Pancreas (tissue), 10 donors: ENCODE measurements at places on chromosomes 2 and 18. TPM values are rescaled to one million over a fixed set of nuclear protein-coding genes. Genes with fewer than 3 reads are reported as not detected.

PTPRN gene
- polyA plus RNA-seq, result 58.3 TPM

GRCh38 chr18:32455361-32455760 lies 15.3 kb downstream of the GAREM1 start:
- no peak overlapping the region for H3K4me3 ChIP-seq
- no peaks in the 10 kb centered on the region for H3K36me3 ChIP-seq
- H3K27ac ChIP-seq, result no peak overlapping the region
- no peaks in the 10 kb centered on the region for H3K27me3 ChIP-seq

GRCh38 chr2:149894226-149894625 lies 306.7 kb upstream of the MMADHC start:
- H3K36me3 ChIP-seq, result no peaks in the 10 kb centered on the region
- H3K4me3 ChIP-seq, result no peak overlapping the region
- H3K27ac ChIP-seq, result no peak overlapping the region
- no peaks in the 10 kb centered on the region for H3K27me3 ChIP-seq
- no peaks in the 10 kb centered on the region for H3K4me1 ChIP-seq

GRCh38 chr2:186617148-186617547 lies 27.3 kb downstream of the ITGAV start:
- H3K27ac ChIP-seq, result no peak overlapping the region
- no peaks in the 10 kb centered on the region for H3K36me3 ChIP-seq
- no peak overlapping the region for H3K4me3 ChIP-seq
- no peak for DNase-seq
- H3K4me1 ChIP-seq, result peaks cover 17% of the 10 kb centered on the region
- H3K27me3 ChIP-seq, result no peaks in the 10 kb centered on the region

DNA sequence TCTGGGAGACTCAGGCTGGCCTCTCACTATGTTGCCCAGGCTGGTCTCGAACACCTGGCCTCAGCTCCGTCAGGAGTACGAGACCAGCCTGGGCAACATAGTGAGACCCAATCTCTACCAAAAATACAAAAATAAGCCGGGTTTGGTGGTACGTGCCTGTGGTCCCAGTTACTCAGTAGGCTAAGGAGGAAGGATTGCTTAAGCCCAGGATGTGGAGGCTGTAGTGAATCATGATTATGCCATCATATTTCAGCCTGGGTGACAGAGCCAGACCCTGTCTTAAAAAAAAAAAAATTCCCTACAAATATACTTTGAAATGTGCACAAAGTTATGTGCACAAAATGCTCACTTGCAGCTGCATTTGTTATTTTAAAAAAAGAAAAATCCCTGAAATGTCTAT lies 26.3 kb upstream of the AGAP1 start:
- no peaks in the 10 kb centered on the region for H3K27me3 ChIP-seq
- DNase-seq, result no peak
- H3K4me1 ChIP-seq, result peaks cover 11% of the 10 kb centered on the region
- H3K27ac ChIP-seq, result no peak overlapping the region

APLF gene
- polyA plus RNA-seq, result 0.85 TPM

DNA sequence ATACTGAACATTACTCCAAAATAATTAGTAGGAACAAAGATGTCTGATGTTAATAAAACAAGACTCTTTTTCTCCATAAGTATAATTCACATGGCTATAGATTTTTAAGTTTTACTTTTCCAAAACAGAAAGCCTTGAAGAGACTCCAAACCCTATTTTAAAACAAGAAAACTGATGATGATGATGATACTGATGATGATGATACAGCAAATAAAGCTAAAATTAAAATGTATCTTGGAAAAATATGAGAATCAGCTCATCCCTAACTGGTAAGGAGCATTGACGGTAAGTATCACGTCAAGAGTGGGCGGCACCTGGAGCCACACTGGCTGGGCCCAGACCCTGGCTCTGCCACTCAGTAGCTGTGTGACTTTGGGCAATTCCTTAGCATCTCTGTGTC lies 39.6 kb downstream of the ID2 start:
- H3K4me1 ChIP-seq, result no peaks in the 10 kb centered on the region
- no peak overlapping the region for H3K4me3 ChIP-seq
- DNase-seq, result no peak
- no peaks in the 10 kb centered on the region for H3K27me3 ChIP-seq
- H3K36me3 ChIP-seq, result no peaks in the 10 kb centered on the region

GRCh38 chr2:189302274-189302948 lies 122.8 kb upstream of the COL5A2 start:
- peaks cover 3% of the 10 kb centered on the region for H3K4me1 ChIP-seq
- H3K4me3 ChIP-seq, result no peak overlapping the region
- H3K27ac ChIP-seq, result no peak overlapping the region
- no peaks in the 10 kb centered on the region for H3K27me3 ChIP-seq
- DNase-seq, result no peak

- no peak for DNase-seq
- no peak overlapping the region for H3K4me3 ChIP-seq
- no peaks in the 10 kb centered on the region for H3K27me3 ChIP-seq
Observed at GRCh38 chr2:106851087-106851874, 34.7 kb downstream of the ST6GAL2 start.

CDCA7 gene
- 0.19 TPM for polyA plus RNA-seq

TTN gene
- 9.2 TPM for polyA plus RNA-seq

DNA sequence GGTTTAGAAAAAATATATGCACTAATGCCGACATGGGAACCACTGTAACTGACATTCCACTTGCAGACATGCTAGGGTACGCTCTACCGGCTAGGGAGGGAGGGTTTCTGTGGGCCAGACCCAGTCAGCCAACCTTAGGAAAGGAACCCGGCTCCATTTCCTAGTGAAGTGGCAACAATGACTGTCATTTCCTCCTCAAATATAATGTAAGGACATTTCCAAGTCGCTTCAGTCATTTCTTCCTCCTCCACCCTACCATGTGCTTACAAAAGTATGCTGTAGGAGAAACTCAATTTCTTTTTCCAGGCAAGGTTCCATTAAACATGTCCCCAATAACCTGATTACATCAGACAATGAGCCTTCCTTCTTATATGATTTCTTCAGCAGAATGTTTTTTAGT lies 64.3 kb upstream of the PSMD14 start:
- H3K27ac ChIP-seq, result peak overlapping the region; percentile 74
- H3K27me3 ChIP-seq, result no peaks in the 10 kb centered on the region
- no peaks in the 10 kb centered on the region for H3K4me1 ChIP-seq
- no peak for DNase-seq
- H3K36me3 ChIP-seq, result no peaks in the 10 kb centered on the region

DNA sequence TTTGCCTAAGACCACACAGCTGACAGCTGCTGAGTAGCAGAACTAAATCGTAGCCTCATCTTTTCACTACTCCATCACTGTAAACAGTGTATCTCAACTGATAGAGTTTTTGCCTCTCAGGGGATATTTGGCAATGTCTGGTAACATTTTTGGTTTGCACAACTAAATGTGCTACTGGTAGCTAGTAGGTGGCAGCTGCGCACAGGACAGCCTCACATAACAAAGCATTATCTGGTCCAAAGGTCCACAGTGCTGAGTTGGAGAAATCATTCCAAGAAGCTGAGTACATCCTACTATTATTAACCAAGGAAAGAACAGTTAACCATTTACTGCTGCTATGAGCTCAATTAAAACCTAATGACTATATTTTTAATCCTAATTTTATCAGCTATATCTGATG lies 6.1 kb upstream of the CCDC102B start:
- no peaks in the 10 kb centered on the region for H3K4me1 ChIP-seq
- no peak for DNase-seq
- H3K27ac ChIP-seq, result no peak overlapping the region
- H3K4me3 ChIP-seq, result no peak overlapping the region
- no peaks in the 10 kb centered on the region for H3K27me3 ChIP-seq

DNA sequence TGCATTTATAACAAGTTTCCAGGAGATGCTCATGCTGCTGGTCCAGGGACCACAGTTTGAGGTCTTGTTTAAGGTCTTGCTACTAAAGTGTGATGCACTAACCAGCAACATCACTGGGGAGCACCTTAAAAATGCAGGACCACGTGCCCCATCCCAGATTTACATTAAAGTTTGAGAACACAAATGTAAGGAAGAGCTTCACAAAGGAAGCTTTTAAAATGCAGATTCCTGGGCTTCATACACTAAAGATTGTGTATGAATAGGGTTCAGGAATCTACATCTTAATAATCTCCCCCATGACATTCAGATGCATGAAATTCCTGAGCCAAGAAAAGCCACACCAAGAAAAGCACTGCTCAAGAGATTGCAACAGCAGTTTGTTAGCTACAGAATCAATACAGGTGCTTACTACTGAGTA lies 235.3 kb upstream of the TANK start:
- H3K36me3 ChIP-seq, result no peaks in the 10 kb centered on the region
- H3K4me3 ChIP-seq, result no peak overlapping the region
- H3K27me3 ChIP-seq, result no peaks in the 10 kb centered on the region

TUBA3E gene
- polyA plus RNA-seq, result not detected

HNMT gene
- 32.7 TPM for polyA plus RNA-seq

GRCh38 chr2:234794866-234795265 lies 157.0 kb upstream of the SH3BP4 start:
- no peak overlapping the region for H3K4me3 ChIP-seq
- no peaks in the 10 kb centered on the region for H3K36me3 ChIP-seq
- H3K4me1 ChIP-seq, result no peaks in the 10 kb centered on the region
- DNase-seq, result no peak

GRCh38 chr2:163655667-163656066 lies 80.1 kb downstream of the FIGN start:
- no peak for DNase-seq
- H3K4me3 ChIP-seq, result no peak overlapping the region
- no peaks in the 10 kb centered on the region for H3K36me3 ChIP-seq
- H3K4me1 ChIP-seq, result no peaks in the 10 kb centered on the region
- H3K27ac ChIP-seq, result no peak overlapping the region
- H3K27me3 ChIP-seq, result no peaks in the 10 kb centered on the region

- no peaks in the 10 kb centered on the region for H3K27me3 ChIP-seq
- no peak overlapping the region for H3K27ac ChIP-seq
- no peak for DNase-seq
- no peaks in the 10 kb centered on the region for H3K36me3 ChIP-seq
- H3K4me1 ChIP-seq, result no peaks in the 10 kb centered on the region
- no peak overlapping the region for H3K4me3 ChIP-seq
Observed at GRCh38 chr2:237281836-237282306, 132.1 kb downstream of the COL6A3 start.

ACMSD gene
- 0.61 TPM for polyA plus RNA-seq

DNA sequence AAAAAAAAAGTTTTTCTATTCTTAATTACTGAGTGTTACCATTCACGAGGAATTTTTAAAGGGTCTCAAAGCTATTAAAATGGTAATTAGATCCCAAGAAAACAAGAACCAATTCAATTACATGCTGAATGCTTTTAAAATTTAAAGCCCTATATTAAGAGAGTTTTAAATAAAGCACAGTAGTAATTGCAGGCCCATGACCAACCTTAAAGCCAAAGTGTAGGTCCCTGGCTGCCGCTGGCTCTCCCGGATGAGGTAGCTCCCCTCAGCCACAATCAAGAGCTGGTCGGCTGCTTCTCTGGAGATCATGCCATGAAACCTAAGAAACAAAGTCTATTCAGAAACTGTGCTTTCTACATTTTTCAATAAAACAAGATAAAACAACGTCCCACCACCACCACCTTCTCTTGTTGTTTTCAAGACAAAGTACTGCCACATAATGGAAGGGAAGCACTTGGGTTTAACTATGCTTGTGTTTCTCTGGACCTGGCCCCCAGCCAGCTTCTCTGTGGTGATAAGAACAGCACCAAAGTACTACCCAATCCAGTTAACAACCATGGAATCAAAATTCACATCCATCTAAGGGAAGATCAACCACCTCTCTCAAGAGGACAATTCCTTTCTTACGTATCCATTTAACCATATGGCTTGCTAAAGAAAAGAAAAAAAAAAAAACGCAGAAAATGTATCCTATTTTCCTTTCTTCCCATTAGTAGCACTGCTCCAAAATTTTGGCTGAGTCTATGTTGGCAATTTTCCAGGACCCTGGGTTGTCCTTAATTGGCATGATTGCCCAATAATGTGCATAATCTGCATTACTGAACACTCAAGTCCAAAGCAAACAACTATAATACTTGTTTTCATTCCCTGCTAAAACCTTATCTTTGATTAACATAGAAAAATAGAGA lies 90.1 kb downstream of the CHN1 start:
- no peaks in the 10 kb centered on the region for H3K4me1 ChIP-seq
- no peaks in the 10 kb centered on the region for H3K27me3 ChIP-seq
- DNase-seq, result no peak
- H3K27ac ChIP-seq, result no peak overlapping the region

- H3K27ac ChIP-seq, result no peak overlapping the region
- no peaks in the 10 kb centered on the region for H3K36me3 ChIP-seq
- H3K4me3 ChIP-seq, result no peak overlapping the region
- H3K4me1 ChIP-seq, result no peaks in the 10 kb centered on the region
- no peak for DNase-seq
Observed at GRCh38 chr2:190722061-190722759, 73.3 kb downstream of the NAB1 start.

DNA sequence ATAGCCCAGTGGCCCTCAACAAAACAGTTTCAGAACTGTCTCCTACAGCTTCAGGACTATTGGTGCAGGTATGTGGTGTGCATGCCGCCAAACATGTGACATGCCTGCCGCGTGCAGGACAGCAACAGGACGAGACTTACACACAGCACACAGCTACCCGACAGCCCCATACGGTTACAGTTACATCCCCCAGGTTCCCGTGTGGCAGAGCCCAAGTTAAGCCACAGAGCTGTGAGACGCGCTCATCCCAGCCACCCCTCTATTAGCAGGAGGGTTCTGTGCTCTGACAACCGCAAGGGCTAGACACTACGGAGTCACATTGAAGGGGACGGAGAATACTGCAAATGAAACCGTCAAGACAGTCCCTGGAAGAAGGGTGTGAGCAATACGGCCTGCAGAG lies 16.4 kb upstream of the TUBB6 start:
- peaks cover 7% of the 10 kb centered on the region for H3K4me1 ChIP-seq
- H3K27ac ChIP-seq, result no peak overlapping the region
- no peaks in the 10 kb centered on the region for H3K36me3 ChIP-seq

EFHD1 gene
- polyA plus RNA-seq, result 4.8 TPM

FEV gene
- 32.6 TPM for polyA plus RNA-seq

DNA sequence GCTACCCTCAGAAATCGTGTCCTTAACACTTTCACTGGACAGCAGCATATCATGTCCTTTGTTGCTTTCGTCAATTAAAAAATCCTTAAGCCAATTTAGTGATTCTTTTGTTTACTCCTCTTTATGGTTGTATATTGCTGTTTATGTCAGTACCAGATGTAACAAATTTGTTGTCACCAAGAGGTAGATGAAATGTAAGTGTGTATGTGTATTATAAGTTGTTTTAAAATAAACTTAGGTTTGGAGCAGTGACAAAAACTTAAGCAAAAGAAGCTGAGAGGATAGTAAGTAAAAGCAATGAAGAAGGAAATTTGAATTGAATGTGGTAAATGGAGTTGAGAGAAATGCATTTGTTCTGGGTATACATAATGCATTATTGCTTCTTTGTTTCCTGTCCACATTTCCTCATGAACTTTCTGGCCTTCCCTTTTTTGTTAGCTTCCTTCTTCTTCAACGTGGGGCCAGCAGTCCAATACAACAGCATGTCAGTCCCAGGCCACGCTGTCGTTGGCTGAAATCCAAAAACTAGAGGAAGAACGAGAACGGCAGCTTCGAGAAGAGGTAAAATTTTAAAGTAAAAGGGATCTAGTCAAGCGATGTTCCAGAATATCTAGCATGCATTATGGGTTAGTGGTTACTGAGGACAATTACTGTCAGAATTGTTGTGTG lies 30.5 kb upstream of the SNORC start:
- H3K36me3 ChIP-seq, result no peaks in the 10 kb centered on the region
- no peak for DNase-seq
- H3K27ac ChIP-seq, result no peak overlapping the region
- H3K27me3 ChIP-seq, result no peaks in the 10 kb centered on the region
- no peak overlapping the region for H3K4me3 ChIP-seq
